Glutamatergic neuron (in vitro differentiated cells): ENCODE measurements at places on chromosomes 1 and 21. TPM values are rescaled to one million over a fixed set of nuclear protein-coding genes. Genes with fewer than 3 reads are reported as not detected.

PTP4A2 gene
- total RNA-seq, result 120 TPM

TSSK3 gene
- 1.6 TPM for total RNA-seq

SERTAD4 gene
- total RNA-seq, result 1.5 TPM

GPR37L1 gene
- total RNA-seq, result not detected

CDC42 gene
- total RNA-seq, result 283 TPM

ZYG11A gene
- 0.59 TPM for total RNA-seq

CELA2A gene
- total RNA-seq, result not detected

SSX2IP gene
- total RNA-seq, result 16.0 TPM
